ENCODE measurements at places on chromosomes 7 and 10.

- DNase-seq: no peak
Measured at GRCh38 chr10:95048206-95048605, 21.1 kb downstream of the CYP2C8 start.

DNA sequence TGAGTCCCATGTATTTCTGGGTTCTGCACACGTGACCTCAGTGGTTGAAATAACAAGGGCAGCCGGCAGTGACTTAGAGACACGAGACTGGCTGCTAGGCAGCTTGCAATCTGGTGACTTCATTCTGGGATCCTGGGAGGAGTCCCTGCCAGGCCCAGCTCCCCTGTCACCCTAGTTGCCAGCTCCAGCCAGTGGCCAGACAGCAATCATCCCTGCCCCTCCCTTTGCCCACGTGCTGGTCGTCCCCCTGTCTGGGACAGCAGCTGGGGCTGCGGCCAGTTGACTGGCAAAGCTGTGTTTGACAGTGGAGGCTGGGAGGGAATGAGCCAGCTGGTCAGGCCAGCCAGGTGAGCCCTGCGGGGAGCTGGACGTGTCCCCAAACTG, 30.0 kb downstream of the ADGRA1 start:
- no peak for DNase-seq

GRCh38 chr7:124462249-124462648, 303.3 kb downstream of the GPR37 start:
- peak; percentile 94 for DNase-seq

DNA sequence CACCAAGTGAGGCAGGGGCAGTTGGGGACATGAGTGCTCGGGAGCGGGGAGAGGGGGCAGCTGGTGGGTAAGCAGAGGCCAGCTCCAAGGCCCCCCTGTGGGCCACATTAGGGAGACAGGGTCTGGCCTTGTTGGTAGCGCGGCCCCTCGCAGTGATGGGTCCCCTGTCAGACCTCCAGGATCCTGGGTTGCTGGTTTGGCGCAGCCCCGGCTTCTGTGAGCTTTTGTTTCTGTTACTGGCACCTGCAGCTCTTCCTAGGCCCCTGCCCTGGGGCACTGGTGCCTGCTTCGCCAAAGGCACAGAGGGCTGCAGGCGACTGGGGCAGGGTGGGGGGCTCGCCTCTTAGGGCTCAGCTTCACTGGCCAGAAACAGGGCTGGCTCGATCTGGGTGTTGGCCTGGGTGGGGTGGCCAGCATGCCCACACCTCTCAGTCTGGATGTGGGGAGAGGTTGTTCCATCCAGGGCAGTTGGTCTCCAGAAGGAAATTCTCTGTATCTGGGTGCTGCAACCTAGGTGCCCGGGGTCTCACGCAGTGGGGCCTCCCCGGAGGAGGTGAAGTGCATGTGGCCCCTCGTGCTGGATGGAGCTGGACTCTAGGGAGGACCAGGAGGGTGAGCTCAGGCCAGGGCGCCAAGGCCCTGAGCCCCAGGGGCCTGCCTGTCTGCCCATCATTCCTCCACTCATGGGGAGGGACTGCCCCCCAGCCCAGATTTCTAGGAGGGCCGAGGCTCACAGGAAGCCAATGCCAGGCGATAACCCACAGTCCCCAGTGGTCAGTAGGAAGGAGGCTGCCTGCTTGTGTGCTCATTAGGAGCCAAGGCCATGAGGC, 138.6 kb downstream of the LHPP start:
- DNase-seq: no peak

DNA sequence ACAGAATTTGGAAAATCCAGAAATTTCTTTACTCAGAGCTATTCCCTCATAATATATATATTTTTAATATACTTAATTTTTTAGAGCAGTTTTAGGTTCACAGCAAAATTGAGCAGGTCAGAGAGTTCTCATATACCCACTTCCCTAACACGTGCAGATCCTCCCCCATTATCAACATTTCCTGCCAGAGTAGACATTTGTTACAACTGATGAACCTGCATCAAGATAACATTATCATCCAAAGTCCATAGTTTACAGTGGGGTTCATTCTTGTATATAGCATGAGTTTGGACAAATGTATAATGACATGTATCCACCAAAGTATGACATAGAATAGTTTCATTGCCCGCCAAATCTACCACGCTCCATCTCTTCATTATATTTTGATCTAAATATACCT, 170.0 kb downstream of the PTEN start:
- DNase-seq: no peak
